Thoracic aorta (tissue), 2 donors: ENCODE measurements at places on chromosomes 2 and 18.

- H3K27me3 ChIP-seq = no peaks in the 10 kb centered on the region
- DNase-seq = no peak
- no peak overlapping the region for H3K27ac ChIP-seq
- H3K4me3 ChIP-seq = no peak overlapping the region
- H3K4me1 ChIP-seq = no peaks in the 10 kb centered on the region
- H3K36me3 ChIP-seq = no peaks in the 10 kb centered on the region
Observed at GRCh38 chr18:80065705-80066104, 31.5 kb downstream of the RBFA start.

- no peaks in the 10 kb centered on the region for H3K36me3 ChIP-seq
- peak overlapping the region; percentile 17 for H3K27ac ChIP-seq
- H3K4me1 ChIP-seq = peaks cover 41% of the 10 kb centered on the region
- no peak for DNase-seq
Observed at GRCh38 chr2:111117598-111118480, 2.9 kb upstream of the BCL2L11 start.

DNA sequence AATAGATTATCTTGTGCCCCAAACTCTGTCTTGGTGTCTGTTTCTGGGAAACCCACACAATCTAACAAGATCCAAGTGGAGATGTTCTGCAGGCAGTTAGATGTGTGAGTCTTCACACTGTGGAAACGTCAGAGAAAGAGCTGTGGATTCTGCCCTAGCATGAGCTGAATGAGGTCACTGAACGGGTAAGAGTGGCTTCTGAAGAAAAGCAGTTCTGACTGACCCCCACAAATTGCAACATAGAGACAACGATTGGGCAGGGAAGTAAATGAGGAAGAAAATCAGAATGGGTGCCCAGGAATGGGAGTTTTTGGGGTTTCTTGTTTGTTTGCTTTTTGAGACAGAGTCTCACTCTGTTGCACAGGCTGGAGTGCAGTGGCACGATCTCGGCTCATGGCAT is 12.9 kb upstream of the RPL37A start:
- no peaks in the 10 kb centered on the region for H3K4me1 ChIP-seq
- H3K27me3 ChIP-seq = no peaks in the 10 kb centered on the region
- H3K4me3 ChIP-seq = no peak overlapping the region
- no peak for DNase-seq
- no peaks in the 10 kb centered on the region for H3K36me3 ChIP-seq

DNA sequence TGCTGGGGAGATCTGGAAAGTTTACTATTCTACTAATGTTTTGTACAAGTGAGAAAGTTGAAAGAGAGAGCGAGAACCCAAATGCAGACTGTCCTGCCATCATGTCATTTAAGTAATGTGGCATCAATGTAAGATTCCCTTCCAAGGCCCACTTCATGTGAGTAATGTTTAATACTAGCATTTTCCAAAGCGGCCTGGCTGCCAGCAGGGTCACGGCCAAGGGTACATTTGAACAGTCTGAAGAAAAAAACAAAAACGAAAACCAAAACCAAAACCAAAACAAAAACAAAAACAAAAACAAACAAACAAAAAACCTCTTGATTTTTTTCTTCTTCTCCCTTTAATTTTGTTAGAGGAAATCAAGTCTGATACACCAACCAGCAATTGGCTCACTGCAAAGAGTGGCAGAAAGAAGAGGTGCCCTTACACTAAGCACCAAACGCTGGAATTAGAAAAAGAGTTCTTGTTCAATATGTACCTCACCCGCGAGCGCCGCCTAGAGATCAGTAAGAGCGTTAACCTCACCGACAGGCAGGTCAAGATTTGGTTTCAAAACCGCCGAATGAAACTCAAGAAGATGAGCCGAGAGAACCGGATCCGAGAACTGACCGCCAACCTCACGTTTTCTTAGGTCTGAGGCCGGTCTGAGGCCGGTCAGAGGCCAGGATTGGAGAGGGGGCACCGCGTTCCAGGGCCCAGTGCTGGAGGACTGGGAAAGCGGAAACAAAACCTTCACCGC is 2.2 kb downstream of the HOXD10 start:
- DNase-seq = no peak
- H3K4me3 ChIP-seq = no peak overlapping the region
- peaks cover 7% of the 10 kb centered on the region for H3K4me1 ChIP-seq
- H3K27me3 ChIP-seq = peaks cover 70% of the 10 kb centered on the region
- no peak overlapping the region for H3K27ac ChIP-seq

- no peaks in the 10 kb centered on the region for H3K27me3 ChIP-seq
- H3K36me3 ChIP-seq = no peaks in the 10 kb centered on the region
- H3K27ac ChIP-seq = no peak overlapping the region
- no peaks in the 10 kb centered on the region for H3K4me1 ChIP-seq
- DNase-seq = no peak
Observed at GRCh38 chr2:64623242-64623850, 30.4 kb downstream of the SERTAD2 start.

DNA sequence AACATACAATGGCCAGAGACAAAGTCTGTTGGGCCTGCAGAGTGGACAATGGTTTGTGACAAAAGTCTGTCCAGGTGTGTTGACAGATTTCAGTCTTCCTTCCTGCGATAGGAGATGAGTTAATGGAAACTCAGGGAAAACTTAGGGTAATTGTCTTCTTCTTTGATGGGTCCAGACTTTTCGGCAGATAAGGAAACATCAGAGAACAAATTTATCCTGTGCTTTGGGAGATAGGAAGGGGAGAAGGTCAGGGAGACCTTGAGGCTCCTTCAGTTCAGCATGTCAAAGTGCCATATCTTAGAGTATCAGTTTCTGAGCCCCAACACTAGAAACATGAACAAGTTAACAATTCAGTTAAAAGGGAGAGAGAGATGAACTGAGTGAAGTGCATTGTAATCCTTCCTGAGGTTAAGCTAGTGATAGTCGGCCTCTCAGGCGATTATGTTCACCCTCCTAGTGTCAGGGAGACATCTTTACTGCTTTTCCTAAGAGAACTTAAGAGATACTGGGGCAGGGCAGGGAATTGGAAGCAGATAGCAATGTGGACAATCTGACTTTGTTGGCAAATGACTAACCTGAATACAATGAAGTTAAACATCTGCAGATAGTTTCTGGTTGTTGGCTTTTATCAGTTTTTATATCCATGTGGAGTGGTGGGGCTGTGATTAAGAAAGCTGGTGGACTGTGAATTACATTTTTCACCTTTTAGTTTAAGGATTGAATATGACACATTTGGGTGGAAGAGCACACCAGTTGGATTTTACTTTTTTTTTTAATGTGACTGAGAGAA is 248.8 kb upstream of the FN1 start:
- no peaks in the 10 kb centered on the region for H3K4me1 ChIP-seq
- no peak overlapping the region for H3K4me3 ChIP-seq
- no peaks in the 10 kb centered on the region for H3K27me3 ChIP-seq
- H3K27ac ChIP-seq = no peak overlapping the region

GRCh38 chr2:152386266-152386665 is 51.3 kb downstream of the FMNL2 start:
- H3K27ac ChIP-seq = no peak overlapping the region
- no peak overlapping the region for H3K4me3 ChIP-seq
- peaks cover 2% of the 10 kb centered on the region for H3K4me1 ChIP-seq
- no peaks in the 10 kb centered on the region for H3K27me3 ChIP-seq
- DNase-seq = no peak

GRCh38 chr2:71261534-71261933 is 34.6 kb upstream of the PAIP2B start:
- no peaks in the 10 kb centered on the region for H3K36me3 ChIP-seq
- no peak overlapping the region for H3K4me3 ChIP-seq
- no peak overlapping the region for H3K27ac ChIP-seq
- no peaks in the 10 kb centered on the region for H3K27me3 ChIP-seq
